Stimulated activated CD4-positive, alpha-beta T cell treated with anti-CD3 and anti-CD28 coated beads, Interleukin-4, amount 100 ng/mL, for 1 hour (primary cell): ENCODE measurements at places on chromosomes 3 and 15.

- DNase-seq = no peak
Measured at GRCh38 chr3:102466001-102466400, 31.2 kb downstream of the ZPLD1 start.

DNA sequence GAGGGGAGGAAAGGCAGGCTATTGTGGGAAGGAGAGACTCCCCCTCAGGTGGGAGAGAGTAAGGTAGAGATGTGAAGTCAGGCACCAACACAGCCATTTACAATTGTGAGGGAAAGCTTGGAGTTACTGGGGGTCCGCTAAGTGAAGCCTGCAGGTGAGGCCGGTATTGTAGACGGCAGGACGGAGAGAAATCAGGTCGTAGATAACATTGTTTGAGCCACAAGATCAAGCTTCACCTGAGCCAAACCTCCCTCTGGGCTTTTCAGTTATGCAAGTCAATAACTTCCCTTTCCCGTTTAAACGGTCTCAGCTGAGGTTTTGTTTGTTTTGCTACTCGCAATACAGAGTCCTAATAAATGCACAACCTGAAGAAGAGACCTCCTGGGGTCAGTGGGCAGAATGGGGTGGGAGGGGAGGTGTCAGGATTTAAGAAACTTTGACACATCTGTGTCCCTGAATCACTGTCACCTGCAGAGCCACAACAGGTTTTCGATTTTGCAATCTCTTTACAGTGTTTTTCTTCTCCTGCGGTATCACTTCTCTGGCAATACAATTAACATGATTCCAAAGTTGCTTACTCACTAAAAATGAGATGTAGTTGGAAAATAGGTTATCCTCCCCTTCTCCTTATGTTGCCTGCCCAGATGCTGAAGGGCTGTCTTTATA is 72.0 kb upstream of the GLCE start:
- no peak for DNase-seq

DNA sequence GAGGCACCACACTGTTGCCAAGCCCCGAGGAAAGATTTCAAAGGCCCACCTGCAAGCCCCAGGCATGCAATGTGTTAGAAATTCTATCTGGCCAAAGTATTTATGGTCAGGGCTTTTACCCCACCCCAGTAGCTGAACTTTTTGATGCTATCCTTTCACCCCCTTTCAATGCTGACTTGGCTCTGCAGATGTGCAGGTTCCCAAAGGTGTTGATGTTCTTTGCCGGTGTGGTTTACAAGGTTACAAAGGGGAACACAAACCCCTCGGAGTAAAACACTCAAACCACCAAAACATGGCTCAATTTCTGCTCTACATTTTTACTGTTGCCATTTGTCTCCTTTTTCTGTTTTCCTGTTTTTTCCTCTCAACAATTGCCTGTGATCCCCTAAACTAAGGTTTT is 145.4 kb upstream of the BNIP2 start:
- no peak for DNase-seq

DNA sequence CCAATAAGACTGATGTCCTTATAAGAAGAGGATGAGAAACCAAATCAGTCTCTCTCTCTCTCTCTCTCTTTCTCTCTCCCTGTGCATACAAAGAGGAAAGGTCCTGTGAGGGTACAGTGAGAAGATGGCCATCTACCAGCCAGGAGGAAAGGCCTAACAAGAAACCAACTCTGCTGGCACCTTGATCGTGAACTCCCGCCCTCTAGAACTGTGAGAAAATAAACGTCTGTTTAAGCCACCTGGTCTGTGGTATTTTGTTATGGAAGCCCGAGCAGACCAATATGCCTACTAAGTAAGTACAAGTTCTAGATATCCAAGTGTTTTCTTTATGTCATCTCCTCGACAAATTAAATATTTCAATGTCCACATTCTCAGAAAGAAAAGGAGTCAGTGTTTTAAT is 44.9 kb upstream of the TMC3 start:
- DNase-seq = no peak

GRCh38 chr15:33654860-33655259 is 313.4 kb upstream of the CHRM5 start:
- DNase-seq = no peak
